Transverse colon (tissue), 4 donors: ENCODE measurements at places on chromosomes 12 and 14.
A peak's percentile ranks its signal among the peaks of the same experiment; 100 is the strongest.

DNA sequence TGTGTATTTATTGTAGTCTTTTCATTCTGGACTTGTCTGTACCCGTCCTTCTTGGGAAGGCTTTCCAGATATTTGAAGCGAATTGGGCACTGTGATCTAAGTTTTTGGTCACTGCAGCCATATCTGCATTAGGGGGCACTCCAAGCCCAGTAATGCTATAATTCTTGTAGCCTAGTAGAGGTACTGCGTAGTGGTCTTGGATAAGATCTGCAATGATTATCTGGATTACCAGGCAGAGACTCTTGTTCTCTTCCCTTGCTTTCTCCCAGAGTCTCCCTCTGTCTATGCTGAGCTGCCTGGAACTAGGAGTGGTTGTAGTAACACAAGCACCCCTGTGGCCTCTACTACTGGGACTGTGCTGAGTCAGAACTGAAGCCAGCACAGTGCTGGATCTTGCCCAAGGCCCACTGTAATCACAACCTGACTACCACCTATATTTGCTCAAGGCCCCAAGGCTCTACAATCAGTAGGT lies 30.0 kb downstream of the SLC38A2 start:
- peak; percentile 15 for DNase-seq

GRCh38 chr14:104957146-104958113 lies 20.7 kb downstream of the AHNAK2 start:
- no peak for DNase-seq

DNA sequence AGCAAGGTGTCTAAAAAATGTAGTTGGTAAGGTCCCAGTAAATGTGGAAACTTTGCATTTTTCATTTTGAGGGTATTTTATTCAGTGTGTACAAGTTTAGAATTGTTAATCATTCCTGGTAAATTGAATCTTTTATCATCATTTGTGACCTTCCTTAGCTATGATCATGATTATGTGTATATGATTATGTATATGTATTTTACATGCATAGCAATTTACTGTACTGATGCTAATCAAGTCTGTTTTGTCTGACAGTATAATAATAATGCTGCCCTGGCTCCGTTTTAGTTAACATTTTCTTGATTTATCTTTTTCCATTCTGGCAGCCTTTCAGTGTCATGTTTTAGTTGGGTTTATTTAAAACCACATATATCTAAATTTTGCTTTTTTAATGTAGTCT lies 9.4 kb downstream of the WASHC4 start:
- DNase-seq = no peak

- no peak for DNase-seq
Measured at GRCh38 chr14:76761960-76762410, 717 bp downstream of the VASH1 start.

DNA sequence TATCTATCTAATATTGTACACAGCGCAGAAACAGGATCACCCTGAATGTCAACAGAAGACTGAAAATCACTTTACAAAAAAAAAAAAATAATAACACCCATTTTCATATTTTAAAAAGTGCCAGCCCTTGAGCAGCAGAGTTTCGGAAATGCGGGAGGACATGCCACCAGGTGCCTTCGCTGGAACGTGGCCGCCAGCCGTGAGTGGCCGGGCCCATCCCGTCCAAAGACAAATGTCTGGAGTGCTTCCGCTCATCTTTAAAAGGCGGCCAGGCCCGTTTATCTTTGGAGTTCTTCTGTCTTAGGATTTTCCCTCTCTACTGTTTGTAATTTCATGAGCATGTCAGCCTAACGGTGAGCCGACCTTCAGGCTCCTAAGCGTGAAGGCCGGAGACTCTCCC lies 43.5 kb downstream of the LRTM2 start:
- DNase-seq = no peak
